ENCODE measurements at places on chromosomes 3 and 15.

- DNase-seq, result no peak
These were observed 34.9 kb downstream of the MORF4L1 start for GRCh38 chr15:78907577-78907976.

GRCh38 chr3:183182732-183183610, 20.4 kb upstream of the LAMP3 start:
- no peak for DNase-seq

DNA sequence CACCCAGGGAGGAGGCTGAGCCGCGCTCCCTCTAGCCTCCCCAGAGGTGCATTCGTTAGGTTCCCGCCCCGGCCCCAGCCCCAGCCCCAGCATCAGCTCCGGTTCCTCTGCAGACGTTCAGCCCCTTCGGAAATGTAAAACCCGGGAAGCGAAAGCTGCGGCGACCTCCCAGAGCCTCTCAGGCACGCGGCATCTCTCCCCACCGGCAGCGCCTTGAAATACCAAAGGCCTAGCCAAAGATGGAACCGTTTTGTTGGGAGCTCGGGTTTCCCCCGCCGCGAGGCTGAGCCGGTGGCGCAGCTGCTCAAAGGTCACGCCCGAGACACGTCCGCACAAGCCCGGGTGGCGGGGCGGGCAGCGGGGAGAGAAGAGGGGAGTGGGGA, 77.8 kb upstream of the HES1 start:
- DNase-seq, result peak; percentile 62

DNA sequence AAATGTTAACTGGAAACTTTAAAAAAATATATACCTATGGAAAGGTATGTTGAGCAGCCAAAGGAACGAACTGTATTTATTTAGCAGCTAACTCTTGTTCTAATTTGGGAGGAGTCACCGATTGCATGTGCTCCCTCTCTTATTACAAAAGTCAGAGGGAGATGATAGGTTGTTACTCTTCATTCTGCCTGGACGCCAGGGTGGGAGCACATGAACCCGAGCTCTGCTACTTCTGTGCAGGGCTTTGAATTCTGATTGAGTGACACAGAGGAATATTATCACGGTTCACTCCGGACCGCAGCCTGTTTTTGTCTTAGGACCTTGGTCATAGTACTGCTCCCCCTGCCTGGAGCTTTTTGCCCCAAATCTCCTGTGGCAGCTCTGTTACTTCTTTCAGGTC, 36.9 kb upstream of the LRIG1 start:
- no peak for DNase-seq

GRCh38 chr3:141341536-141341935, 26.8 kb upstream of the ZBTB38 start:
- DNase-seq, result no peak

DNA sequence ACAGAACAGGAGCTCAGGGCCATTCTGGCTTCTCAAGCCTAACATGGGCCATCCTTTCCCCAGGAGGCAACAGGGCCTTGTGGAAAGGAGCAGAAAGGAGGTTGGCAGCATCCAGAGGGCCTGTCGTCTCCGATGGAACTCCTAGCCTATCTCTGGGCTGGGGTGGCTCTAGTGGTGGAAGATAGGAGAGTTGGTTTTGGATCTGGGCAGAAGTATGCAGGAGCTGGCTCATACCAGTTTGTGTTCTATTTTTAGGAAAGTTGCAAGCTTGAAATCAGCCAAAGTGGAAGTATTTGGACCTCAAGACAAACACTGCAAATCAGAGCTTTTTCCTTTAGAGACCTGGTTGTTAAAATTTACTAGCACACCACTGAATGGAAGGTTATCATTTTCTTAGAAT, 35.4 kb upstream of the XCR1 start:
- DNase-seq, result no peak

DNA sequence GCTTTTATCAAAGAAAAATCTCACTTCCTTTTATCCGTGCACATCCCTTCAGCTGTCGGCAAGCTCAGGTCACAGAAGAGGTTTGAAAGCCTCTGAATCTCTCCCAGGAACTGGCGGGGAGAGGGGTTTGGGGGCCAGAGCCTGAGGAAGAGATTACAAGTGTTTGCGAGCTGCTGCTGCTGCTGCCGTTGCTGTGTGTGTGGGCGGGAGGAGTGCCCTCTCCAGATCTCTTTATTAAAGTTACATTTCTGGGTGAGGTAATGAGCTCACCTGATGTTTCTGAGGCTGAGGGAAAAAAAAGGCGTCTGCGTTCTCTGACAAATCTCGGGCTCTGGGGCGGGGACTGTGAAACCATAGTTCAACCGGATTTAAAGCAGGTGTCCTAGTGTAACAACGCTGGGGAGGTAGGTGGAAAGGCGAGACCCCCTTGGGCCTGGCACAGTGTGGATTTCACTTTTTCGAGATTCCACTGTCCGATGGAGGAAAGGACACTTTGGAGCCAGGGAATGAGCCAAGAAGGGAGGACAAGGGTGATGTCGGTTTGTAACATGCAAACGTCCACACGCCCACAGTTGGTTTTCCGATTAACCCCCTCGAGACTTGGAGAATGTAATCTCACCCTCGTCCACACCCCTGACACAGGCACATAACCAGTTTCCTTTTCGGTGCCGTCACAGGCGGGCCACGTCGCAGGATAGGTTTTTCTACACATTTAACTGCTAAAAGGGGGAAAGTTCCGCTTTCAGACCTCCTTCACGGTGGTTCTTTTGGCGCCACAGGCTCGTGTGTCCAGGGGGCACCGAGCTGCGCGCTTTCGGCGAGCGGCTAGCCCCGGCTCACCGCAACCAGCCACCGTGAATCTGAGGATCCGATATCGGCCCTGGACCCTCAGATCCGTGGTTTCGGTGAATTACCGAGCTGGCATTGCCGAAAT, 2.1 kb downstream of the ALCAM start:
- peak; percentile 84 for DNase-seq

DNA sequence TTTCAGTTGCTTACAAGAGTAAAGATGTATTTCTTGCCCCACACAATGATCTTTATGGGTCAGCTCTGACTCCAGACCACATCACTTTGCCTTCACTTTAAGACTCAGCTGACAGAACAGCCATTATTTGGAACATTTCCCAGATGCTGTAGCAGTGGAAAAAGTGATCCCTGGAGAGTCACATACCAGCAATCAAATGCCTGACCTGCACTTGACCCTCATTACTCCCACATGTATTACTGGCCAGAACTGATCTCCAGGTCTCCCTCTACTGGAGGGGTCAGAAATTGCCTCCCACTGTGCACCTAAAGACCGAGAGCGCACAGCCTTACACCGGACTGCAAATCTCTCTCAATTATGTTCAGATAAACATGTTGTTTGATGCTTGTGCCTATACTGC, 88.6 kb upstream of the ZNF385D start:
- DNase-seq, result no peak

DNA sequence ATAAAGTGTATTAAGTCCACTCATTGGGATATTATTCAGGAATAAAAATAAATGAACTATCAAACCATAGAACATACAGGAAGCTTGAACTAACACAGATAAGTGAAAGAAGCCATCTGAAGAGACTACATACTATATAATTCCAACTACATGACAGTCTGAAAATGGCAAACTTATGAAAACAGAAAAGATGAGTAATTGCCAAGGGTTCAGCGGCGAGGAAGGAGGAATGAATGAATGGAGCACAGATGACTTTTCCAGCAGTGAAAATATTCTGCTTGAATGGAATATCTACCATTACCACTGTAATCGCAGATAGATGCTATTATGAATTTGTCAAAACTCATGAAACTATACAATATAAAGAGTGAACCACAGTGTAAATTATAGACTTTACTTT, 79.7 kb downstream of the PEAK1 start:
- no peak for DNase-seq

GRCh38 chr3:196988241-196989029, 19.8 kb upstream of the PIGZ start:
- peak; percentile 72 for DNase-seq

Data from NCI-H526 treated with DMSO at 0.1 percent for 48 hours (cell line).